ENCODE measurements at places on chromosomes 16 and 17.

- H3K27ac ChIP-seq = no peak overlapping the region
- H3K36me3 ChIP-seq = no peaks in the 10 kb centered on the region
- H3K27me3 ChIP-seq = no peaks in the 10 kb centered on the region
Observed at GRCh38 chr16:10667239-10667638, 27.5 kb downstream of the TEKT5 start.

GRCh38 chr16:48907906-48908634 is 298.1 kb upstream of the N4BP1 start:
- no peaks in the 10 kb centered on the region for H3K27me3 ChIP-seq
- no peak overlapping the region for H3K27ac ChIP-seq
- no peaks in the 10 kb centered on the region for H3K36me3 ChIP-seq
- no peak for DNase-seq
- H3K4me1 ChIP-seq = no peaks in the 10 kb centered on the region
- H3K4me3 ChIP-seq = no peak overlapping the region

- no peaks in the 10 kb centered on the region for H3K27me3 ChIP-seq
- H3K27ac ChIP-seq = no peak overlapping the region
- H3K4me3 ChIP-seq = no peak overlapping the region
Observed at GRCh38 chr16:81515281-81515680, 70.7 kb downstream of the CMIP start.

GRCh38 chr16:20866145-20866772 is 33.9 kb downstream of the DCUN1D3 start:
- H3K27ac ChIP-seq = peak overlapping the region; percentile 22
- H3K4me3 ChIP-seq = no peak overlapping the region
- peaks cover 63% of the 10 kb centered on the region for H3K4me1 ChIP-seq
- no peaks in the 10 kb centered on the region for H3K27me3 ChIP-seq
- DNase-seq = no peak
- H3K36me3 ChIP-seq = peaks cover 12% of the 10 kb centered on the region

DNA sequence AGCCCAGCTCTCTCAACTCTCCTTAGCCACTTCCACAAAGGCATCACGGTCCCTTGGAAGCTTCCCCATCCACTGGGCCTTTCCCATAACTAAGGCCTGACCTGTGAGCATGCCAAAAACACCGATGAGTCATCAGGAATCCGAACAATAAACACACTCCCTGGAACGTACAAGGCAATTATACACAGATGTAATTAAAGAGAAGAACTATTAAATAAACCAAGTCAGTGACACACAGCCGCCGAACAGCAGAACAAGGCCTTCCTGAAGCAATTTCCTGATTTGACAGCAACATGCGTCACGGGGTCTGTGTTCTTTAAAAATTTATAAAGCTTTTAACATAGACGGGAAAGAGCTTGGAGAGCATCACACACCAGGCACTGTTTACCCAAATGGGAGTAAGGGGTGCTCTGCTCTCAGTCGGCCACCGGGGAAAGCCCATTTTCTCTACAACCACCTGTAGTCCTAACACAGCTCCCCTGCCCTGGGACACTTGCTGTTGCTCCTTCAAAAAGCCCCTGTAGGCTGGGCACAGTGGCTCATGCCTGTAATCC is 29.4 kb downstream of the COG7 start:
- H3K27me3 ChIP-seq = no peaks in the 10 kb centered on the region
- no peaks in the 10 kb centered on the region for H3K4me1 ChIP-seq
- peak; percentile 87 for DNase-seq
- H3K27ac ChIP-seq = peak overlapping the region; percentile 83
- peaks cover 4% of the 10 kb centered on the region for H3K36me3 ChIP-seq
- H3K4me3 ChIP-seq = no peak overlapping the region

DNA sequence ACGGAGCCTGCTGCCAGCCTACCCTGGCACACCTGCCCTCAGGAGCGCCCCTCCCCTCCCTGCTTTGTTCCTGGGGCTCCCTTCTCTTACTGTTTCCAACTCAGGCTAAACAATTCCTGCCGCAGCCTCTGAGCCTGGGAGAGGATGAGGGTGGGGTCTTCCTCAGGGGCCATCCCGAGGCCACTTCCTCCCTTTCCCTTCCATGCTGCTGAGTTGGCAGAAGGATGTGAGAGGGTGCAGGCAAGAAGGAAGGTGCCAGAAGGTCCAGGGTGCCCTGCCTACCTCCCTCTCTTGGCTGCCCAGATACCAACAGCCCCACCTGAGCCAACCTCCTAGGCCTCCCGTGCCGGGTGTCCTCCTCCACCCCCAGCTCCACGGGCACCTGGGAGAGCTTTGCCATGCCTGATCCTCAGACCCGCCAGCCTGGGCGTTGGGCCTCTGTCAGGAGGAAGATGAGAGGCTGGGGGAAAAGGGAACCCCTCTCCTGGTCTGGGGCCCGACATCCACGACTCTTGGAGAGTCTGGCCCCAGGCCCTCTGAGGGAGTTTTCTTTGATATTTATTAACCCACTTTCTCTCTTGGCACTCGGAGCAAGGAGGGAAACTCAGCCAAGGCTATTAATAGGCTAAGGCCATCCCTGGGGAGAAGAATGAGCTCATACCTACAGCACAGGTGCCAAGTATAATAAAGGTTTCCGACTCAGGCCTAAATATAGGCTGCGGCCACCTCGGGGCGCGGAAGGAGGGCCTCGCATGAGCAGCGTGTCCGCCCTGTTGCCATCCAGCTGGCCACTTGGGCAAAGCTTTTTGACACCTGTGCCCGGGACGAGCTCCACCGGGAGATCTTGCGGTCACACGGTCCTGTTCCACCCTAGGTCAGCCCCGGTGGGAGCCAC is 232.0 kb downstream of the ENGASE start:
- H3K36me3 ChIP-seq = no peaks in the 10 kb centered on the region
- no peaks in the 10 kb centered on the region for H3K27me3 ChIP-seq
- H3K4me3 ChIP-seq = no peak overlapping the region

GRCh38 chr16:69712277-69712676 is 14.1 kb downstream of the NQO1 start:
- H3K36me3 ChIP-seq = peaks cover 28% of the 10 kb centered on the region
- H3K4me3 ChIP-seq = no peak overlapping the region
- H3K27ac ChIP-seq = no peak overlapping the region
- no peaks in the 10 kb centered on the region for H3K27me3 ChIP-seq
- no peak for DNase-seq
- peaks cover 5% of the 10 kb centered on the region for H3K4me1 ChIP-seq

DNA sequence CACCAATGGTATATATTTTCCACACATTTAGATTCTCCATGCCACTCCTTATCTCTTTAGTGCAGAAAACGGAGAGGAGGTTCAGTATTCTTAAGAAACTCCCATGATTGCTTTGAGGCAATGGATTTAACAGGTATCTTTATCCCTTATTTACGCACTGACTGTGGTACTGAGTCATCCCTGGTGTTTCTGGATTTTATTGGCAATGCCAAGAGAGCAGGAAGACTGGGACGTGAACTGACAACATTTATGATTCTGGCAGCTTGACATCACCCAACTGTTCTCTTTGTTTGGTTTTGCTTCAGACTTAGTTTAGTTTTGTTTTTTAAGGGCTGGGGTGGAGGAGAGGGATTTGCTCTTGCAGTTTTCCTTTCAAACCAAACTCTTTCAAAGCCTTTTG is 131.4 kb downstream of the WWOX start:
- no peaks in the 10 kb centered on the region for H3K4me1 ChIP-seq
- H3K27me3 ChIP-seq = no peaks in the 10 kb centered on the region
- DNase-seq = no peak
- H3K4me3 ChIP-seq = no peak overlapping the region
- no peak overlapping the region for H3K27ac ChIP-seq

GRCh38 chr17:16906680-16907079 is 65.2 kb downstream of the TNFRSF13B start:
- no peaks in the 10 kb centered on the region for H3K36me3 ChIP-seq
- H3K27me3 ChIP-seq = no peaks in the 10 kb centered on the region
- H3K4me1 ChIP-seq = no peaks in the 10 kb centered on the region
- H3K27ac ChIP-seq = no peak overlapping the region
- no peak overlapping the region for H3K4me3 ChIP-seq

GRCh38 chr16:21991621-21992020 is 9.3 kb downstream of the PDZD9 start:
- DNase-seq = no peak
- H3K27ac ChIP-seq = no peak overlapping the region
- no peaks in the 10 kb centered on the region for H3K4me1 ChIP-seq
- H3K4me3 ChIP-seq = no peak overlapping the region
- H3K36me3 ChIP-seq = no peaks in the 10 kb centered on the region

GRCh38 chr16:68097088-68097487 is 11.9 kb downstream of the NFATC3 start:
- H3K27ac ChIP-seq = no peak overlapping the region
- no peak for DNase-seq
- H3K4me3 ChIP-seq = no peak overlapping the region

DNA sequence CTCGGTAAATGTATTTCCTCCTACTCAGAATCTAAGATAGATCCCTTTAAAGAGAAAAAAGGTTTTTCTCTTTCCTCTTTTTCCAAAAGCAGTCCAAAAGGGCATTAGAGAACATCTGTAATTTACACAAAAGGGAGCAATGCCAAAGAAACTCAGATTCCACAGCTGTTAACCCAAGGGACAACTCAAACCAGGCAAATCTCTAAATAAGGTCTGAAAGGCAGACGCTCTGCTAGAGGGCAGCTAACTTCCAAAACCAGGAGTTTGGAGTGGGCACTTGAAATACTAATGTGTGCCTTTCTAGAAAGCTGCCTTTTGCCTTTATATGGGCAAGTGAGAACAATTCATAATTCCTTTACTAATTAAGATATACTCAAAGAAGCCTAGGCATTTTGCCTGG is 435.7 kb downstream of the ZFHX3 start:
- no peaks in the 10 kb centered on the region for H3K36me3 ChIP-seq
- H3K27ac ChIP-seq = no peak overlapping the region
- no peaks in the 10 kb centered on the region for H3K27me3 ChIP-seq

DNA sequence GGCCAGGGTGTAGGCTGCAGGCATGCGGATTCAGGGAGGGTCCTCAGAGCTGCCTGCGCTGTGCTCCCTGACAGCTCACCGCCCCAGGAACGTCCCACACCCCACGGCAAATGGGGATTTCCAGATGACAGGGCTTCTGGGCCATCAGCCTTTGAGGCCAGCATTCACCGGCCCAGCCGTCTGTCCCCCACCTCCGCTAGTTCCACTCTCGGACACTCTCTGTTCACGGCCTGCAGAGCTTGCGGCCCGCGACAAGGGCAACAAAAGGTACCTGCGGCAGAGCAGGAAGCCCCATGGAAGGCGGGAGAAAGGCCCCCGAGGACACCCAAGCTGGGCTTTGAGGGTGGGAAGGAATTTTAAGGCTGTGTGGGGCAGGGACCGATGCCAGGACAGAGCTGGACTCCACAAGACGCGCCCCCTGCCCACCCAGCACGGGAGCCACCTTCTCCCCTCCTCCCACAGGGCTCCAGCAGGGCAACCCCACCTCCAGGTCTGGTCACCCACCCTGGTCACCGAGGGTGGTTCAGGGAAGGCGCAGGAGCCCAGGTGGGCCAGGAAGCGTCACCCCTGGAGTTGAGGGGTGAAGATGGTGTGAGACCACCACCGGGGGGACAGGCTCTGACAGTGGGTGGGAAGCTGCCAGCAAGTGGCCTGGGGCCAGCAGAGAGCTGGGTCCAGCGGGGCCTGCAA is 5.6 kb upstream of the CYBA start:
- H3K27ac ChIP-seq = no peak overlapping the region
- H3K27me3 ChIP-seq = no peaks in the 10 kb centered on the region
- no peaks in the 10 kb centered on the region for H3K4me1 ChIP-seq
- H3K4me3 ChIP-seq = no peak overlapping the region
- DNase-seq = no peak

- H3K27ac ChIP-seq = no peak overlapping the region
- H3K4me3 ChIP-seq = no peak overlapping the region
- H3K36me3 ChIP-seq = peaks cover 68% of the 10 kb centered on the region
- no peak for DNase-seq
- no peaks in the 10 kb centered on the region for H3K27me3 ChIP-seq
Observed at GRCh38 chr16:69741519-69741918, 13.2 kb downstream of the NOB1 start.

GRCh38 chr16:28010671-28011070 is 52.8 kb downstream of the GSG1L start:
- no peak overlapping the region for H3K27ac ChIP-seq
- no peak for DNase-seq
- H3K36me3 ChIP-seq = no peaks in the 10 kb centered on the region
- no peak overlapping the region for H3K4me3 ChIP-seq
- H3K4me1 ChIP-seq = no peaks in the 10 kb centered on the region

GRCh38 chr17:38870259-38871165 is 654 bp downstream of the LASP1 start:
- H3K27me3 ChIP-seq = no peaks in the 10 kb centered on the region
- peak overlapping the region; percentile 98 for H3K4me3 ChIP-seq
- DNase-seq = peak; percentile 75
- H3K27ac ChIP-seq = peak overlapping the region; percentile 96

DNA sequence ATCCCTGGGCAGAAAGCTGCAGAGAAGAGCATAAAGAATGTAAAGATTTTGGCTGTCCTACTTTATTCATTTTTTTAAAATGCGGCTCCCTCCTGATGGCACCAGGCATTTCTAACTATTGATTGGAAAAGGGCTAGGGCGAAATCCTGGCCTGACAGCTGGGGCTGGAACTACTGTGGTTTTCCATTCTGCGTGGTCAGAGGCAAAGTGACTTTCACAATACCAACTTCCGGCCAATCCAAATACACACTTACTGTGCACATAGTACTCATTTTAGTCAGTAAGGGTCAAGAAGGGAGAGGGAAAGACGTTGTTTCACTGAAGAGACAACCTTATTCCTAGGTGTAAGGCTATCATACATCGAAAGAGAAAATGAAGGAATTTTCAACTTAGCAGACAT is 113.8 kb upstream of the PMFBP1 start:
- no peaks in the 10 kb centered on the region for H3K27me3 ChIP-seq
- no peaks in the 10 kb centered on the region for H3K4me1 ChIP-seq
- H3K27ac ChIP-seq = no peak overlapping the region
- DNase-seq = no peak

DNA sequence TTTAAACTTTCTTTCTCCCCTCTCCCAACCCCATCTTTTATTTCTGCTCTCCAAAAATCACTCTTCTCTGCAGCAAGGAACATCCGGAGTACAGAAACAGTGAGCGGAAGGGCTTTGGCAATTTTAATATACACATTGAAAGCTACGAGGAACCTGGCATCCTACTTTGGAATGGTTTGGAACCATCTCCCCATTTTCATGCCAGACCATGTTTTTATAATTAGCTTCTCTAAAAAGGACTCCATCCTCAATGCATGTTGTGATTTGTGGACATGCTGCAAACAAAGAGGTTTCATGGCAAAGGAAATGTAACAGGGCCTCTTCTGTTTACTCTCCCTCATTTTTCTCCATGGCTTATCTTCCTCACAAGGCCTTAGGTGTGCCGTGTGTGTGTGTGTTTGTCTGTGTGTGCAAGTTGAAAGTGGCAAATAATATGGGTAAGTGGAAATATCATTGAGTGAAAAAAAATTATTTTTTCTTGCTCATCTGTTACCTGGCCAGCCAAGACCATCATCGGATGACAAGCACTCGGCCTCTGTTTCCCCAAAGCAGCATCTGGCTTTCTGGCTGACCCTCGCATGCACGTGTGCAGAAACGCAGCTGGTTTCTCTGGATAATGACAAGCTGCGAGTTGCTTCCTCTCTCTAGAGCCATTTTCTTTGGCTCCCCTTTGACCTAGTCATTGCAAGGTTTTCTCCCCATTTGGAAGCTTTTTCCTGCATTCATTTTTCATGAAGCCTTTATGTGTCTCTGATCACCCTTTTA is 585.0 kb downstream of the TMEM114 start:
- DNase-seq = no peak
- H3K27me3 ChIP-seq = no peaks in the 10 kb centered on the region

- H3K4me1 ChIP-seq = no peaks in the 10 kb centered on the region
- no peak overlapping the region for H3K4me3 ChIP-seq
- H3K36me3 ChIP-seq = no peaks in the 10 kb centered on the region
- H3K27me3 ChIP-seq = no peaks in the 10 kb centered on the region
Observed at GRCh38 chr16:66510711-66511601, 39.0 kb downstream of the TK2 start.

Measured in right atrium auricular region (tissue), 2 donors.